ENCODE measurements at places on chromosomes 11 and 22.

DNA sequence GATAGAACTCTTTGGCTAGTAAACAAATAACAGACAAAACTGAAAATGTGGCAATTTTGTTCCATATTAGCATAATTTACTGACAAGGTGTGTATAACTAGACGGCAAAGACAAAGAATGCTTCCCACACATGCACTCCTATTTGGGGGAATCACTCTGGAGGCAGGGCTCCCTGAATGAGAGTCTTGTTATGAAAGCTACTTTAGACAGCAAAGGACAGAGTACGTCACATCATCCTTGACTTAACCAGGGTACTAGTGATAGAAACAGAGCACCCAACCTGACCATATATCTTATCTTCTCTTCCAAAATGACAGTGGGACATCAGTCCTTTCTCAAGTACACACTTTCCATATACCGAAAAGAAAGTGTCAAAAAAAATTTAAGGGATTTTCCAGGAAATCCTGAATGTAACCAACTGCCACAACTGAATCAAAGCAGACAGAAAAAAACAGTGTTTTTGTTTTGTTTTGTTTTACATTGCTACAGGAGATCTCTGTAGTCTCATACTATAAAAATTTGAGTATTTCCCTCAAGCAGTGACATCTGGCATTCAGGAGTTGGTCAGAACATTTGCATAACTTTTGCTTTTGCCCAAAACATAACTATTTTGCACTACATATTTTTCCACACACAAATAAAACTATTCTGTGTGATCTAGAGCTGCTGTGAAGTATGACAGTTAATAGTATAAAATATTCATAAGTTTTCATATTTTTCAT is 98.9 kb downstream of the ARHGAP20 start:
- DNase-seq, result no peak

- DNase-seq, result no peak
Observed at GRCh38 chr22:36141481-36141880, 19.1 kb downstream of the APOL3 start.

DNA sequence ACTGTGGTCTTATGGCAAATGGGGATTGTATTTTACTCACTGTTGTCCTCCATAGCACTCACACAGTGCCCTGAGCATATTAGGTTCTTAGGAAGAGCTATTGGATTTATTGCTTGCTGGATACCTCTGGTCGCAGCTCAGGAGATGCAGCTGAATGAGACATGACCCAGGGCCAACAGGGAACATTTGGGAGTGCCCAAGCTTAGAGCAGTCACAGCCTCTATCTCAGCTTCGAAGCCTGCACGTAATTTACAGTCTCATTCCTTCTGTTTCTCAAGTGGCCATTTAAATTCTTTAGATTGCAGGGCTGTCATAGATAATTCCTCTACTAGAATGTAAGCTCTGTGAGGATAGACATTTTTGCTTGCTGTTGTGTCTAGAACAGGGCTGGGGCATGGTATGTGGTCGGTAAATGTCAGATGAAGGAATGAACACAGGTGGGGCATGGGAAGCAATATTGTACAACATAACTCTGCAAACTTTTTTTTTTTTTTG is 192.8 kb downstream of the GRIK4 start:
- DNase-seq, result no peak

- DNase-seq, result peak; percentile 3
Observed at GRCh38 chr11:57205041-57205641, 23.4 kb downstream of the LRRC55 start.

GRCh38 chr11:69926376-69927050 is 107.3 kb upstream of the FGF3 start:
- peak; percentile 13 for DNase-seq

DNA sequence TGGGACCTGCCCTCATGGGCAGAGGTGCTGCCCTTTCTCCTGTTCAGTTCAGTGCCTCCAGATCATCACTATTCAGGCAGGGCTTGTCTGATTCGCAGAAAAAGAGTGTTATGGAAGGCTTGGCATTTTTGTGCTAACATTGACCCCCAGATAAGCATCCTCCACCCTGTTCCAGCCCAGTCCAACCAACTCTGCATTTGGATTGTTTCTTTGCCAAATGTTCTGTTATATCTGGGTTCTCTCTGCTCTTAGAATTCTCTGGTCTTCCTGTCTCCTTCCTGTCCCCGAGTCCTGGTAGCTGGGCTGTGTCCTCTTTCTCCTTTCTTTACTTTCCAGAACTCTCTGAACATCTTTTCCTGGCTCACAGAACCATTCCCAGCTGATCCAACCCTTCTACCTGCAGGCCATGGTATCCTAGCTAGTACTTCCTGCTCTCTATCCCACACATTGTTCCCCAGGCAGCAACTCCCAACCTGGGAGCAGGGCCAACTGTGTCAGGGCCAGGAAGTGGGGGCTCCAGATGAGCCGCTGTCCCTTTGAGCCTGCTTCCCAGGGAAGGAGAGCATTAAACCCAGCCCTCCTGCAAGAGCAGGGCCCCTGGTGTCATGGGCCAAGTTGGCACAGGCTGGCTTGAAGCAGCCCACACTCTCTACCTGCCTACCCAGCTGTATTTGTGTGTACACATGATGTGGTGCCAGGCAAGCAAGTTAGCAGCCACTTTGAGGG is 280.7 kb upstream of the CADM1 start:
- peak; percentile 17 for DNase-seq

- DNase-seq, result peak; percentile 97
Observed at GRCh38 chr11:13126430-13126829, 117.3 kb downstream of the RASSF10 start.

- no peak for DNase-seq
Observed at GRCh38 chr11:112114460-112114859, 27.8 kb downstream of the SDHD start.

DNA sequence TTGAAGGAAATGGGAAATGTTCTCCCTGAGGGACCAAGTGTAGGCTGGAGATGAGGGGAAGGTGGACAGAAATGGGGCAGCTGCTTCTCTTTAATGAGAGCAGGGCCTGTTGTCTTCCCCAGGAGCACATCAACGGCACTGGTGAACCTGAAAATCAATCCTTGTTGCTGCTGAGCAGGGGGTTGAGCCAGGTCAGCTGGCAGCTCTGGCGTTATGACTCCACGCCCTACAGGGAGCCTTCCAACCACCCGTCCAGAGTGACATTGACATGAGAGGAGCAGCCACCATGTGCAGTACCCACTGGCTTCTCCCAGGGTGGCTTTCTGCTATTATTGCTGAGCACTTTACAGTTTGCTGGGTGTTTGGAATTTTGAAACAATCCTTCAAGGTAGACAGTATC is 116.9 kb upstream of the LDLRAD3 start:
- no peak for DNase-seq

- no peak for DNase-seq
Observed at GRCh38 chr22:42871146-42872050, 14.3 kb upstream of the ARFGAP3 start.

DNA sequence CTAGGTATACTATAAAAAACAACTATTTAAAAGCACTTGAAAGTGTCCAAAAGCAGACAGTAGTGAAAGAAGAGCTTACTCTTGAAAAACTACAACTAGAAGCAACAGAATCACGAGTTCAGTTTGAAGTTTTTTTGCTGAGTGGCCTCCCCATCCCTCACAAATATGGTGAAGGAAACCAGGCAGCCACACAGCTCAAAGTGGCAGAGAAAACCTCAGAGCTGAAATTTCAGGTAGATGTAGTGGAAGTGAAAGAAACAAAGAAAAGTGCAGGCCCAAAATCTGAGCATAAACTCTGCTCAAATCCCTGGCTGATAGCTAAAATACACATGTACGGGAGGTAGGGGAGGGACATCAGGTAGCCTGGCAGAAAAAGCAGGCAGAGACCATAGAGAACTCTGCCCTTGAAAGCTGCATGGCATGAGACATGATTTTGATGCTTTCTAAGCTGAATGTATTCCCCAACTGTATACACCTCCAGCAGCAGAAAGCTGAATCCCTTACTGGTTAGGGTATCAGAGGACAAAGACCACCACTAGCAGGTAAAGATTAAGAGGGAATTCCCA is 12.1 kb downstream of the BTBD10 start:
- no peak for DNase-seq

DNA sequence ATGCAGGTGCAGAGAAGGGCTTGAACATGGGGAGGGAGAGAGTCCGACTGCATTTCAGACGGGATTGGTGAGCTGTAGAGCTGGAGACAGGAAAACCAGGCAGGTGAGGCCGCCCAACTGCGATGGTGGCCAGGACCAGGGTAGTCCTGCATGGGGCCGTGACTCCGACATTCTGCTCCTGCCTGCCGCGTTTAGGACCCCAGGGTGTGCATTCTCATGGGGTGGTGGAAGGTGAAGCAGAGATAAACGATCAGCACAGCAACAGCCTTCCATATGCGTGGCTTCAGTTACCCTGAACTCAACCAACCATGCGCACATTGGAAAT is 29.3 kb downstream of the SHANK2 start:
- DNase-seq, result no peak

DNA sequence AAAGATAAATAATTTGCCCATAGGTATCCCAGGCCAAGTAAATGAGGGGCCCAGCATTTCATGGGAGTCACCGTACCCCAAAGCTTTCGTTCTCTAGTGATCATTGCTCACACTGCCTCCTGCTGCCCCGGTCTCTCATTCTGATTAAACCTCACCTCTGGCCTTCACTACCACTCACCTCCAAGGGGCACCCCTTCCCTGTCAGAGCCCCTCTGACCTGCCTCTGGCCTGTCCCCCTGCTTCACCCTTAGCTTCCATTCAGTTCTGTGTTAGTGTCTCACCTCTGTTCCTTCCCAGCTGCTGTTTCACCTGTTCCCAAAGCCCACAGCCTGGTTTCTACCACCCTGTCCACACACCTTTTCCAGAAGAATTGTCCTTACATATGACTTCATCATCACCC is 150.3 kb upstream of the E2F8 start:
- no peak for DNase-seq

DNA sequence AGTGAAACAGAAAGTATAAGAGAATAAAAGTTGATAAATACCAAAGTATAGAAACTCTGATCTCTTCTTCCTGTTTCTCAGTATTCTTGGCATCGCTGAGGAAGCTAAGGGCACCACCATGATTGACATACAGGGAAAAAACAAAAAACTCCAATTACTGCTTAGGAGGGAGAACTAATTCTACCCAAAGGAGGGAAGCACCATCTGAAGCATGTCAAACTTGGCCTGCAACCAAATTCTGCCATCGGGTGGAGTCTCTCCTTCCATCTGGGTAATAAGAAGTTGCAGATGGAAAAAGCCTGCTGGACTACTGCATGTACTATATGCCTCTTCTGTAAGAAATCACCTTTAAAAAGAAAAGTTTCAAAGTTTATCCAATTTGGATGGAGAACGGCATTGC is 30.5 kb upstream of the PPP2R1B start:
- DNase-seq, result no peak

DNA sequence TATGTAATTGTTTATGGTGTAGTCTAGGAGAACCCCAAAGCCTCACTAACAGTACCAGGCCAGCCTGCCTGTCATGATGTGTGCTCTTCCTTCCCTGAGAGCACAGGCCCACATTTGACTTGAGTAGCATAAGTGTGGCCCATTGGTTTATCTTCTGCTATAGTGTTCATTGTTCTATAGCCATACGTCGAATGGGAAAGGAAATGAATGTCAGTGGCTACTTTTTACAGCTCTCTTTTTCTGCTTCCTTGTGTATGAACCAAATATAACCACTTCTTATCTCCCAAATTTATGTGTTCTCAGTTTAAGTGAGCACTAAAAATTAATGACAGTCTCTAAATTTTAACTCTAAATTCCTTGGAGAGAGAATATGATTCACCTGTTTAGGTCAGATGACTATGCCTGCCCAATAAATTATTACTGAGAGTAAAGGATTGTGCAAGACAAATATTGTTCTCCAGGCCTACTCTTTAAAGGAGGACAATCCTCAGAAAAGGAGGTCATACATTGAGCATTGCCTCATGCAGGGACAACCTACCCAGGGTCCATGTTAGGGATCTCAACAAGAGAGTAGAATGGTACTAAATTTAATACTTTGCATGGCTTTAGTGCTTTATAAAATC is 222.9 kb upstream of the ARHGAP20 start:
- DNase-seq, result no peak

DNA sequence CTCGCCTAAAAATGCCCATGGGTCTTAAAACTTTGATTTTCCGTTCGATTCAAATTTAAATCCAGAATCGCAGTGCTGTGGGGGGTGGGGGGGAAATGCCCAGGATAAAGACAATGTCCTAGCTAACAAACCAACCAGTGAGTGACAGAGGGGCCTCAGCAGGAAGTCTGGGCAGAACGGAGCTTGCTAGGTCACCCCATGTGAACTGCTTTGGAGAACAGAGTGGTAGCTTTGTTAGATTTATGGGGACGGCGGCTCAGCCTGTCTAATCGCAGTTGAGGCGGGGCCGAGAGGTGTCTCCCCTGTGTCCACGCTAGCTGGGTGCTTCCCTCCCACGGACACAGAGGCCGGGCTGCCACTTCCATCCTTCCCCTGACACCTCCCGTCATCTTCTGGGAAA is 243.9 kb downstream of the CTTN start:
- DNase-seq, result no peak

DNA sequence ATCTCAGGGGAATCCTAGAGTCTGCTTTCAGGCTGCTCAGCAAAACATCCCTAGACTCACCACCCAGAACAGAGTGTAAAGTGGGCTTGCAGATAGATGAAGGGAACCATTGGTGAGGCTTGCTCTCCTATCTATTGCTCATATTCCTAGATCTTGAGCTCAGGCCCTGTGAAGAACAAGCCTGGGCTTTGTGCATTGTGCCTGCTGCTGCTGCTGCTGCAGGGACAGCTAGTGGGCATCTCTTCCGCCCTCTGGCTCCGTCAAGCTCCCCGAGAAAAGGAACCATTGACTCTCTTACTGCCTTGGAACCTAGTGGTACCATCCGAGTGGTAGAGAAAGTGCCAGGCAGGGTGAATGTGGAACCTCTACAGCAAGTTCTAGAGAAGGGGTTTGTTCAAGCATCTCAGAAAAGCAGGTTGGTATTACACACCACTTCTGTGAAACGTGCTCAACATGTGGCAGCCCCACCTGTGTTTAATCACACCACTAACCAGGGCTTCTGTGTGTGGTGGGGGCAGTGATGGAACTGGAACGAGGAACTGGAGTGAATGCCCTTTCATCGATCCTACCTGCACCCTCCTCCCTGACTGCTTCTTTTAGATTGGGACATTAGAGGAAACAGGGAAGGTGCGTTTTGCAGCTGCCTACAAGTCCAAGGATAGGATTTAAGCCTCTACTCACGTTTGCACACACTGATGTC is 4.4 kb downstream of the BACE1-AS start:
- no peak for DNase-seq

DNA sequence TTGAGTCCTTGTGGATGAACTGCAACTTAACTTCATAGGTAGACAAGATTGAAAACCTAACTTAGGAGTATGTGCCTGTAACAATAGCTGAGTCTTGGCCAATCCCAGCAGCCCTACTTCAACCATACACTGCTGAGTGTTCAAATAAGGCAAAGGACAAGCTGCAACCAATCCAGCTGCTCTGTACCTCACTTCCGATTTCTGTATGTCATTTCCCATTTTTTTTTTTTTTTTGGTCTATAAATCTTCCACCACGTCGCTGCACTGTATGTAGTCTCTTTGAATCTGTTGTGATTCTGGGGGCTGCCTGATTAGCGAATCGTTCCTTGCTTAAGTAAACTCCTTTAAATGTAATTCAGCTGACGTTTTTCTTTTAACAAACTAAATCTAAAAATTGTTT is 35.4 kb upstream of the FLI1 start:
- DNase-seq, result peak; percentile 18
